ENCODE measurements at places on chromosomes 13 and 19.

DNA sequence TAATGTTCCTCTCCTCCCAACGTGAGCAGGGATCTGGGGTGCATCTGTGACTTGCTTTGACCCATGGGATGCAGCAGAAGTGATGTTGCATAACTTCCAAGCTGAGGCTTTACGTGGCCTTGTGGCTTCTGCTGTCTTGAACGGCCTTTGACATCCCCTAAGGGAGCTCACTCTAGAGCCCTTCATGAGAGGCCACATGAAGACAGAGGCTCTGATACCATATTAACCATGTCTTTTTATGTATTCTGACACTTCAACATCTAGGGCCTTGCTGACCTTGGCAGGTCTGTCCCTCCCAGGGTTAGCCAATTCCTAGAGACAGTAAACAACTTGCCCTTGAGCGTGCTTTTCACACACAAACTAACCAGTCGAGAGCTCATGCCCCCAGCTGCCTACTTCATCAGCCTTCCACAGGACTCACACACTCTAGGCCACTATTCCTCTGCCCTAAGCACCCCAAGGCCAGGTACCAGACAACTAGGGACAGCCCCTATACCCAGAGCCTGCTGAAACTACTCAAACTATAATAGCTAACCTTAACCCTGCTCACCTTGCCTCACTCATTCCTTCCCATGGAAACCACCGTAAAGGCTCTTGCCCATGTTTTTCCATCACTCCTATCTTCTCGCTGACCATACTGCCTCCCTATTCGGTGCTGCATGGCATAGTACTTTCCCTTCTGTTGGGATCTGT, 45.4 kb downstream of the CCDC70 start:
- no peak for DNase-seq

- DNase-seq = no peak
Observed at GRCh38 chr19:56838024-56838908, 2.3 kb downstream of the PEG3 start.

- no peak for DNase-seq
Observed at GRCh38 chr13:64704121-64704649, 2526.0 kb downstream of the PCDH9 start.

- DNase-seq = no peak
Observed at GRCh38 chr13:40648841-40649240, 17.6 kb downstream of the FOXO1 start.

Data from 8988T (cell line).